Breast epithelium (tissue), 4 donors: ENCODE measurements at places on chromosomes 4 and X. TPM values are rescaled to one million over a fixed set of nuclear protein-coding genes. Genes with fewer than 3 reads are reported as not detected.

C4orf54 gene
- not detected for total RNA-seq

UCP1 gene
- 0.29 TPM for total RNA-seq

PNMA5 gene
- total RNA-seq = not detected

PRAF2 gene
- 5.9 TPM for total RNA-seq

MAP3K15 gene
- not detected for total RNA-seq

GUCY1B1 gene
- total RNA-seq = 11.9 TPM

TRIM75 gene
- total RNA-seq = not detected

NLRP2B gene
- total RNA-seq = 0.66 TPM

DCAF12L1 gene
- not detected for total RNA-seq

ADH1C gene
- total RNA-seq = 8.8 TPM

LNX1 gene
- total RNA-seq = 22.5 TPM

CSAG2 gene
- not detected for total RNA-seq

IQCM gene
- not detected for total RNA-seq

CHIC1 gene
- 10.8 TPM for total RNA-seq

AREG gene
- total RNA-seq = 3.4 TPM

FGB gene
- not detected for total RNA-seq

GLOD5 gene
- total RNA-seq = not detected

PITX2 gene
- total RNA-seq = 2.6 TPM

TNMD gene
- total RNA-seq = 1.3 TPM

SOD3 gene
- total RNA-seq = 77.3 TPM

DCAF8L2 gene
- not detected for total RNA-seq

CXCL1 gene
- total RNA-seq = 31.3 TPM

AR gene
- total RNA-seq = 35.7 TPM

EGF gene
- 12.5 TPM for total RNA-seq

QDPR gene
- total RNA-seq = 27.4 TPM
